ENCODE measurements at places on chromosomes 1 and 21.

GRCh38 chr1:43708002-43708410 lies 670 bp downstream of the ST3GAL3 start:
- no peak for DNase-seq

DNA sequence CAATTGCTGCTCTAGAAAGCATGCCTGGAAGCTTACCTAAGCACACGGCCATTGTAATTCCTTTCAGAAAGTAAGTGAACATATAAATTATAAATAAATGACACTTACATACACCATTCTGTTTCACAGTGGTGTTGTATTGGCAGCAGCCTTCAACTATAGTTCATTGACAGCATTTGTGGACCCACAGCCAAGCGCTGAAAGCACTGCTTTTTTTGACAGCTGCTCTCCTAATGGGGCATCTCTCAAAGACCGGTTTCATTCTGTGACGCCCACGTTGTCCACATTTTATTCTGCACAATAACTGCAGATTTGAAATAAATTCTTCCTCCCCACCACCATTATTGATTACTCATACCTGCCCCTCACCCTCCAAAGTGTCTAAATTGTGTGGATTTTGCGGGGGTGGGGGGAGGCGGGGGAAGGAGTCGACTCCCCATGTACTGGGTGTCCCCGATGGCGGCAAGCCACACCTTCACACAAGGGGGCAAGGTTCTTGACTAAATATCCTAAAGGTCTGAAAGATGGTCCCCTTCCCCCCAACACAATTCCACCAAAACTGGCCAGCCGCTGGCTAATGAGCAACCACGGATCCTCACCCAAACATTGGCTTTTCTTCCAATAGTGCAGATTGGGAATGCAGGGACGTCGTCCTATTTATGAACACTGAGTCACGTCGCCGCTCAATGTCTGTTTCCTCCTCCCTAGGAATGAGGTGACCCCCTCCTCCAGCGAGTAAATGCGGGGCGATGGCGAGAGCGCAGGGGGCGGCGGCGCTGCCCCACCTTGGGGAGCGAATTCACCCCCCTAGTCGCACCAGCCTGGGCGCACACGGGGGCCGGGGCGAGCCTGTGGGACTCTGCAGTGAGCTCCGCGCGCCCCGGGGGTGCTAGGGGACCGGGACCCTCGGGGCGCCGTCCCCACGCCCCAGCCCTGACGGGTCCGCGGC lies 960 bp downstream of the RCAN1 start:
- DNase-seq = no peak

GRCh38 chr1:180033390-180033789 lies 78.8 kb downstream of the CEP350 start:
- DNase-seq = no peak

DNA sequence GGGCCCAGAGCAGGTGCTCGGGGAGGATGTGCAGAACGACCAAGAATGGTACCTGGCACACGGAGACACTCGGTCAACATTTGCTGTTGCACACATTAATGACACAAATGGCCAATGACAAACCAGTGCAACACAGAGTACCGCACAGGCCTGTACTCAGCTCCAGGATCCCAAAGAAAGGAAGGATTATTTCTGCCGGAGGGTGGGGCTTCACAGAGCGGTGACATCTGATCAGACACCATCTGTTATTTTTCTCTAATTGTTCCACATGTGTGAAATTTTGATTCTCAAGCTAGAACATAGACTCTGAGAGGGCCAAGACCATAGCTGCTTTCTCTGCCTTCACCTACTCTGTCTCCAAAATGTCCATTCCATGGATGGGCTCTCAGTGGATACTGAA lies 100.4 kb downstream of the MRPL37 start:
- DNase-seq = no peak

- no peak for DNase-seq
Observed at GRCh38 chr1:27475720-27476119, 14.2 kb downstream of the WASF2 start.

GRCh38 chr1:111904478-111905218 lies 84.8 kb downstream of the KCND3 start:
- no peak for DNase-seq

DNA sequence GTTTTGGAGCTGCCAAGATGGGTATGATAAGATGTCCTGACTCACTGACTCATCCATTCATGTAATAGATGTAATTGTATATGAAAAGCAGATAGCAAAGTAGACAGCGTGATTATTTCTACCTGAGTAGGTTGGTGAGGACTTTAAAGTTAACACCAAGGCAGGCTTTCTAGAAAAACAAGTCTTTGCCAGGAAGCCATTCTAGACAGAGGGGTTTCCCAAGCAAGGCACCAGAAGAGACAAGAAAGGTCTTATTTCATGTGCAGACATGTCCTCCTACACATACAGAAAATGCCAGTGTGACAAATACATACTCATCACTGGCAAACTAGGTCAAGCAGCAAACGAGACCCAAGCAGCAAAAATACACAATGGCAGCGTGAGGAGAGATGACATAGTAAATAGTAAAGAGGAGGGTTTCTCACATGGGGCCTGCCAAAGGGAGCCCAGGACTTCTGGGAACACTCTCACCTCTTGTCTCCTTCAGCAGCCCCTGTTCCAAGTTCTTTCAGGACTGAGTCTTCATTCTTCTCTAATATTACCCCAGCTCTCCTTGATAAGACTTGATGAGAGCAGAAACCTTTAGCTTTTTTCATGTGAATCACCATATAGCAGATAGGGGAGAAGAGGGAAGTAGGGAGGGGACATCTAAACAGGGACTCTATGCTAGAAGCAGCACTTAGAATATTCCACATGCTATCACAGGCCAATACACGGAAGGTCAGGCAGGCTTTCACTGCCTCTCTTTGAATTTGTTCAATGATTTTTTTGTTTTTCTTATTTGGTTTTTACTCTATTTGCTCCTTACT lies 114.6 kb upstream of the ATP1B1 start:
- no peak for DNase-seq

GRCh38 chr1:204511366-204511765 lies 4.8 kb upstream of the MDM4 start:
- peak; percentile 72 for DNase-seq

GRCh38 chr1:209416039-209416438 lies 167.5 kb upstream of the CAMK1G start:
- no peak for DNase-seq

GRCh38 chr1:241751524-241751923 lies 96.5 kb upstream of the EXO1 start:
- no peak for DNase-seq

DNA sequence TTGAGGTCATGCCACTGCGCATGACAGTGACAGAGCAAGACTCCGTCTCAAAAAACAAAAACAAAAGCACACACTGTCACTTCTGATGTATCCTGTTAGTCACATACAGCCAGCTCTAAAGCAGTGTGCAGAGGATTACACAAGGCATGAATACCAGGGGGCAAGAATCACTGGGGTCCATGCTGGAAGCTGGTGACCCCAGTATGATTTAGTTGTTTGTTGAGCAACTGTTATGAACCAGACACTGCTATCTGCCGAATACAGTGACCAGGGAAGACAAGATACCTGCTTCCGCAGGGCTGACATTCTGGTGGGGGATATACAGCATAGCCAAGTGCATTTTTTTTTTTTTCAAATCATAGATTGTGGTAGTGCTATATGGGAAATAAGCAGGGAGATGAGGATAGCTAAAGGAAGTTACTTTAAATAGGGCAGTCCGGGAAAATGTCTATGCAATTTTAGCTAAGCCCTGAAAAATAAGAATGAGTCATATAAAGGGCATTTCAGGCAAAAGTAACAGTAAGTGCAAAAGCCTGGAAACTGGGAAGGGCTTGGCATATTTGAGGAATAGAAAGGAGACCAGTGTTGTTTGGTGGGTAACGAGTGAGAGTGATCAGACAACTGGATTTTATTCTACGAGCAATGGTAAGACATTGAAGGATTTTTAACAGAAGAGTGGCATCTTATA lies 69.7 kb downstream of the ADSS2 start:
- no peak for DNase-seq

- DNase-seq = no peak
Observed at GRCh38 chr1:201155354-201155753, 1.1 kb upstream of the TMEM9 start.

DNA sequence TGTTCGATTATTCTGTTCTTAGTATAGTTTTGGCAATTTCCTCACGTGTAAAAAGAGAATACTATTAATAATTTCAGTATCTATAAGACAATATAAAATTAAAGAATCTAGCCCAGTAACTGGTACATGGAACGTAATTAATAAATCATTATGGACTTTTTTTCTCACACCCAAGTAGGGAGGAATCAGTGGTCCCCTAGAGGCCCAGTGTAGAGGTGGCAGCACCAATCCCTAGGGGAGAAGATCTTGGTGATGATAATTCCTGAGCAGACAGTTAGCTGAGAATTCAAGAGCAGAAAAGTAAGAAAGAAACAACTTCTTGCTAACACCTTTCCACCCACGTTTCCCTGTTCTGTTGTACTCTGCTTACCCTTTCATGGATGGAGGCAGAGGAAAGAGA lies 19.7 kb upstream of the SELE start:
- DNase-seq = no peak

DNA sequence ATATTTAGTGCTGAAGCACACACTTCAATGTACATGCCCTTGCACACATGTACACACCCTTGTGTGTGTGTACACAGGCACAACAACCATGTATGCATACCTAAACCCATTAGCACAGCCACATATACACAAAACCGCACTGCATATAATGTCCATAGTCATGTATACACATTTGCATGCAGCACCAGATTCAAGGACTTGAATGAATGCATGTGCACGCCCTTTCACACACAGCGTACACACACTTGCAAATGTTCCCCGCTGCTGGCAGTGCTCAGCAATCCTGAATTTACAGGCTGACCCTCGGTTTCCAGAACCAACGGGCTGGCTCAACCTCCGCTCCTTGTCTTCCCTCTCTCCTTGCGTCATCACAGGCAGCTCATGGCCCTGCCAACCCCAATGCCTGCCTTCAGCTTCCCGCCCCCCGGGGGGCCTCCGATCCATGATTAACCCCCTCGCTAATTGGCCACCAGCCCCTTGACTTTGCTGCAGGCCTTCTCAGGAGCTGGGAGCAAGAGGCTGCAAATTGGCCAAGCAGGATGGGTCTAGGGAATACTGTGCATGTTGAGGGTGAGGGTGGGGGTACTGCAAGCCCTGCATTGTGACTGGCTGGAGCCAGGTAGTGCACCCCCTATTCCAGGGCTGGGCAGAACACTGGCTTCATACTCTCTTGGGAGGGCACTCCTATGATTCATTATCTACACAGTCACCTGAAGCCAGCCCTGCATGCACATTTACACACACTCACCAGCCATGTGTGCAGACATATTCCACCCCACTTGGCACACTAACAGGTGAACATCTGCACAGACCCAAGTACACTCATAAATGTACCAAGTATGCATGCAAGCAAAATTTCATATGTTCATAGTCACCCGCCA lies 7.9 kb downstream of the GPR3 start:
- no peak for DNase-seq

DNA sequence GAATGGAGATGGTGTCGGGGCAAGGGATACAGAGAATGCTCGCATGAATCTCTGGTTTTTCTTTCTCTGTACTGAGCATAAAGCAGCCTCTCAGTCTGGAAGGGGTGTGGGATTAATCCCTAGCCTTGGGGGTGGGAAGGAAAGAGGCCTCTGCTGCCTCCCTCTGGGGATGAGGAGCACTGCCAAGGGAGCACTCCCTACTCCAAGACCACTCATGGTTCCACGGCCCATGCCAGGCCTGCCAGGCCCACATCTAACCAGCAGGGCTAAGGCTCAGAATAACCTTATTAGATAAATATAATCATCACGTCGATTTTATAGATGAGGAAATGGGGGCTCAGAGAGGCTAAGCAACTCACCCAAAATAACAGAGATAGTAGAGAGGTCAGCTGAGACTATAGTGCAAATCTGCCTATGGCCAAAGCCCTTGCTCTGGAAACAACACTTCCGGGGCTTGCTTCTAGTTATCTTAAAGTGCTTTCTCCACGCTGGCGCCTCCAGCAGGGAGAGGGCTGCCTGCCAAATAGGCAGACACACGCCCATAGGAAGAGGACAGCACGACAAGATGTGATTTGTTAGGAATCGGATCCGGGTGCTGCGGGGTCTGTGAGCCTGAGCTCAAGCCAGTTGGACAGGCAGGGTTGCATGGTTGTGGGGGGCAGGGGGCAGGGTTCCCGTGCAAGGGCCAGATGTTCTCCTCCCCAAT lies 522 bp downstream of the TEX35 start:
- no peak for DNase-seq

DNA sequence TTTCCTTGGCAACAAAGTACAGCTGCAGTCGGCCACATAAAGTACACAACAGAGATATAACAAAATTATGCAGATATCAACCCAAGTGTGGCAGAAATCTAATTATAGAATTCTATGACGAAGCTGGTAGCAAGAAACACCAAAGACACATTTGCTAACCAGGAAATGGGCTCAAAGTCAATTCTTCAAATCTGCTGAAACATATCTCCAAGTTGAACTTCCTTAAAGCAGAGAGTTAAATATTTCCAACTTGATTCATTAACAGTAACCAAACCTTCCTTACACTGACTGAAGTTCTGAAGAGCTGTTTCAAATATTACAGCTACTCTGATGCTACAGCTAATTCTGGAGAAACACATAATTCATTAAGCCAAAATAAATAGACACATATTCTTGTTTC lies 67.6 kb upstream of the SDC3 start:
- DNase-seq = no peak

GRCh38 chr1:221100611-221101010 lies 221.4 kb downstream of the HLX start:
- peak; percentile 42 for DNase-seq

DNA sequence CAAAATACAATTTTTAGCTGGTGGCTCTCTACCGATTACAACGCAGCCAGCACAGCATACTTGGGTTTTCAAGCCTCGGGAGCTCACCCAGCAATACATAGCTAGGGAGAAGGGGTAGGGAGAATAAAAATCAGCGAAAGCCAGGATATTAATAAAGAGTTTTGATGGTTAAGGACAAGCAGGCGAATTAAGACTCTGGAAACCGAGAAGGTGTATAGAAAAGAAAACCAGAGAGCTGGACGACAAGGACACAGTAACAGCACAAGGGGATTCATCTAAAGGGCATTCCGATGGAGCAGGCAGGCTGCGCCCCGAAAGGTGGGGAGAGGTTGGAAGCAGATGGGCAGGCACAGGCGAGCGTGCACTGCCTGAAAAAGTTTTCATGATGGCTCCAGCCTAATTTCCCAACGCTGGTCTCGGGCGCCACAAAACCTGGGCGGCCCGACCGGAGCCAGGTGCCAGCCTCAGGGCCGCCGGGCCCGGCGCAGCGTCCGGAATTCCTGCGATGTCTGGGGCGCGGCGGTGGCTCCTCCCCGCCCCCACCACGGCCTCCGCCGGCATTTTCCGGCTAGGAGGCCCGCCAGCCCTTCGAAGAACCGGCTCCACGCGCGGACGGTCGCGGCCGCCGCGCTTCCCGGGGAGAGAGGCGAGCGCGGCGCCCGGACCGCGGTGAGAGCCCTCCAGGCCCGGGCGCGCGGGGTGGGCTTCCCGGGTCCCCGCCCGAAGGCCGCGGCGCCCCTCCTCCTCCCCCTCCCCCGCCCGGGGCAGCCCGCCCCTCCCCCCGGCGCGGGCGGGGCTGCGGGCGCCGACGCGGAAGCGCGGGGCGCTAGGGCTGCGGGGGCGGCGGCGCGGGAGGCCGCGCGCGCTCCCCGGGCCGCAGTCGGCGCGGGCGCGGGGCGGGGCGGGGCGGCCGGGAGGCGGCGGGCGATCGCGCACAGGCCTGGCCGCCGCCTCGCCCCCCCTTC lies 774 bp upstream of the DYRK1A start:
- DNase-seq = peak; percentile 54

- DNase-seq = no peak
Observed at GRCh38 chr1:17434016-17434415, 5.5 kb downstream of the RCC2 start.

- DNase-seq = no peak
Observed at GRCh38 chr1:54774820-54775498, 10.6 kb upstream of the PARS2 start.

- no peak for DNase-seq
Observed at GRCh38 chr1:172470149-172470548, 26.3 kb upstream of the PIGC start.

All from CD4-positive, alpha-beta T cell (primary cell).